ENCODE measurements at places on chromosomes 4 and X. TPM values are rescaled to one million over a fixed set of nuclear protein-coding genes. Genes with fewer than 3 reads are reported as not detected.

The CCDC149 gene
- 42.5 TPM for total RNA-seq

The TRO gene
- total RNA-seq, result 13.0 TPM

The CSAG2 gene
- total RNA-seq, result not detected

The RRH gene
- 0.62 TPM for total RNA-seq

The ADRA2C gene
- 4.8 TPM for total RNA-seq

The GPR78 gene
- 0.58 TPM for total RNA-seq

The STBD1 gene
- total RNA-seq, result 3.9 TPM

The CENPVL1 gene
- total RNA-seq, result not detected

The REELD1 gene
- total RNA-seq, result 0.62 TPM

The CDKL5 gene
- 13.6 TPM for total RNA-seq

The HCCS gene
- 13.9 TPM for total RNA-seq

The GUCY1A1 gene
- total RNA-seq, result 16.1 TPM

The GABRG1 gene
- total RNA-seq, result 1.4 TPM

The EFHC2 gene
- total RNA-seq, result 2.0 TPM

The DMRTC1 gene
- not detected for total RNA-seq

The TLR6 gene
- total RNA-seq, result 8.2 TPM

The DOCK11 gene
- 39.5 TPM for total RNA-seq

The HERC5 gene
- 8.0 TPM for total RNA-seq

The AMOT gene
- 38.2 TPM for total RNA-seq

The MAGEB10 gene
- total RNA-seq, result not detected

The TASL gene
- total RNA-seq, result 5.3 TPM

The SORCS2 gene
- 52.5 TPM for total RNA-seq

The HERC6 gene
- 9.5 TPM for total RNA-seq

The FREM3 gene
- total RNA-seq, result not detected

Data from sciatic nerve (tissue), 2 donors.